ENCODE measurements at places on chromosomes 13 and 19.

DNA sequence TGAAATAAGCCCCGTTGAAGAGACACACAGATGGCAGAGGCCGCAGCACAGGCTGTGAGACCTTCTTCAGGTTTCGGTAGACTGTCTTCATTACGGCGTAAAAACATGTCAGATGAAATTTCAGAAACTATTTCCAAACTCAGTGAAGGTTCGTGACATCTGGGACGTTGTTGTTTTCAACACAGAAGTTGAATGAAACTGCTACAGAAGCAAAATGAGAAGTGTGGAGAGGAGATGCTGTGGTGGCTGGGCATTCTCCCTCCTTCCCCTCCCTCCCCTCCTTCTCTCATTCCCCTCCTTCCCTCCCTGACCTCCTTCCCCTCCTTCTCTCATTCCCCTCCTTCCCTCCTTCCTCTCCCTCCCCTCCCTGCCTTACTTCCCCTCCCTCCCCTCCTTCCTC is 113.6 kb downstream of the ATP11A start:
- no peak for DNase-seq

GRCh38 chr19:14632286-14632685 is 42.4 kb downstream of the ADGRE3 start:
- DNase-seq: no peak

GRCh38 chr13:99640260-99640659 is 139.0 kb downstream of the TM9SF2 start:
- DNase-seq: no peak

DNA sequence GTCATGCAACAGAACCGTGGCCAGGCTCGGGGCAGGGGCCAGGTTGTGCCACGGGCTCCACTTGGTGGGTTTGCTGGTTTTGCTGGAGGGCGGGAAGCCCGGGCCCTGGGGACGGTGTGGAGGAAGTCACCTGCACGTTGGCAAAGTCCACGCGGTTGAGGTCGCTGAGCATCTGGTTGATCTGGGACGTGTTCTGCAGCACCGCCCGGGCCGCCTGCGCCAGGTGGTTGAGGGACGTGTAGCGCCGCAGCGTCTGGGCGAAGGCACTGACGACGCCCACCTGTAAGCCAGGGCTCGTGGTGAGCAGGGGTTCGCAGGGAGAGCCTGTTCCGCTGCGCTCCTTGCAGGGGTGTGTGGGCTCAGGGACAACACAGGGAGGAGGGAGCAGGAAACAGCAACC is 24.7 kb upstream of the RANBP3 start:
- no peak for DNase-seq

GRCh38 chr13:46340631-46341111 is 46.4 kb downstream of the RUBCNL start:
- no peak for DNase-seq

DNA sequence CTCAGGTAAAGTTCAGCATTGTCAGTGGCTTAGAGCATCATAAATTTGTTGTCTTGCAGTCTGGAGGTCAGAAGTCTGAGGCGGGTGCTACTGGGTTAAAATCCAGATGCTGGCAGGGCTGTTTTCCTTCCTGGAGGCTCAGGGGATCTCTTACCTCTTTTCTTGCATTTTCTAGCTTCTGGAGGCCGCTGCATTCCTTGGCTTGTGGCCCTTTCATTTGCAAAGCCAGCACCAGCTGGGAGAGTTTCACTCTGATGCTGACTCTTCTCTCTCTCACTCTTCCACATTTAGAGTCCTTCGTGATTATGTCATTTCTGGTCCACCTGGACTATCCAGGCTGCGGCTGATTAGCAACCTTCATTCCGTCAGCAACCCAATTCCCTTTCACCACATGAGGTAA is 38.1 kb upstream of the SLC10A2 start:
- no peak for DNase-seq

DNA sequence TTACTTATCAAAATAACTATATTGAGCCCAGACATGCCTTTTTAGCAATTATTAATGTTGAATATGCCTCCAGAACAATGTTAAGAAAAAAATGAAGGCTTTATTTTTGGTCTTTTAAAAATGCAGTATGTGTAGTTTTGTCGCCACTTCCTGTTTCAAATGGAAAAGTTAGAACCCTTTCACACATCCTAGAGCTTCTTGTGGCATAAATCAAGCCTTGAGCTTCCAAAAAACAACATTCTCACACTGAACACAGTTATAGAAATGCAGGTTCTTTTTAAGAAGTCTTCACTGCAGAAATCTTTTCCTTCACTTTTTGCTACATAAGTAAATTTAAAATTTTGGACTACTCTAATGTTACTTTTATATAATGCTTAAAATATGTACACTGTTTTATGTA is 108.7 kb downstream of the ESD start:
- DNase-seq: no peak

DNA sequence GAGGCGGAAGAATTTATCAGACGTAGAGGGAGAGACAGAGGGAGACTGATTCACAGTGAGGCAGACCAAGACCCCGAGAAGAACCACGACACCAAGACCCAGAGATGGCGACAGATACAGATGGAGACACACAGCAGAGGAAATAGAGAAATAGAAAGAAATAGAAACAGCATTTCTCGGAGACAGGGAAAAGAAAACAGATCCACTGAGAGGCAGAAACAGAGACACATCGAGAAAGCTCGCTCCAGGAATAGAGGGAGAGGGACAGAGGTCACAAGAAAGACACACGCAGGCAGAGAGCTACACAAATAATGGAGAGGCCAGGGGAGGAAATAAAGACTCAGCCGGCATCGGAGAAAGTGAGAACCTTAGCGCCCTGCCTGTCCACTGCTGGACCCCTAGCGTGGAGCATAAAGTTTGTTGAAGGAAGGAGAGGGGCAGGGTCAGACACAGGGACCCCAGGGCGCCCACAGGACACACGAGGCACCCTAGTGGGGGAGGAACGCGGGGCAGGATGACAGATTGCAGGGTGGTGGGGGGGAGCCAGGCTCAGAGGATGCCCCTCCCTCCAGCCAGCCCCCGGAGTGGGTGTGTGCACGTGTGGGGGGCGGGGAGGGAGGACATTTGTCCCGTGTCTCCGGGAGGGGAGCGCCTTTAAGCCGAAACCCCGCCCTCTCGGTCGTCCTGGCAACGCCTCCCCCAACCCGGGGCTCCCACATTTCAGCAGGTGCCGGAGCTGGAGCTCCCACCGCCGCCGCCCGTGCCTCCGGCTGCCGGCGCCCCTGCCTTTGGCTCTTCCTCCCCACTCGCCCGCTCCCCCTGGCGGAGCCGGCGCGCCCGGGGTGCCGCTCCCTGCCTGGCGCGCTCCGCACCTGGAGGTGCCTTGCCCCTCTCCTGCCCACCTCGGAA is at the start of gene PRKCG:
Gene PRKCG, plus strand, starts transcription at position 716 of the 909 bp plus-strand sequence. CDS start 298 bp downstream, outside the sequence.
- DNase-seq: no peak

DNA sequence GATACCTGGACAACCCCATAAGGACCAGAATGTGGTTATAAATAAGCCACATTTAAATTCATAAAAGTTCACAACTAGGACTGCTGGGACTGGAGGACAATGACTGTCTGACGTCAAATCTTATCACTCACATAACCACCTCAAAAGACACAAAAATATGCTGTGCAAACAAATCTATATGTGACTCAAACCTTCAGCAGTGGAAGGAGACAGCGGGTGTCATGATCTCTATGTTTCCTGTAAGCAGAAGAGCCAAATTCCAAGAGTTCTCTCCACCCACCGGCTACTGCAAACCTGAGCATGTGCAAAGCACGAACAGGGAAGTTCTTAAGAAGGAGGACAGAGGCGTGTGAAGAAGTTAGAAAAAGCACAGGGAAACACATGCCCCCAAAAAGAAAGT is 113.2 kb downstream of the MYCBP2 start:
- DNase-seq: peak; percentile 12

- DNase-seq: no peak
These were observed 418 bp downstream of the ZNF444 start for GRCh38 chr19:56141417-56141993.

- no peak for DNase-seq
These were observed 1534.7 kb downstream of the OLFM4 start for GRCh38 chr13:54563286-54563685.

DNA sequence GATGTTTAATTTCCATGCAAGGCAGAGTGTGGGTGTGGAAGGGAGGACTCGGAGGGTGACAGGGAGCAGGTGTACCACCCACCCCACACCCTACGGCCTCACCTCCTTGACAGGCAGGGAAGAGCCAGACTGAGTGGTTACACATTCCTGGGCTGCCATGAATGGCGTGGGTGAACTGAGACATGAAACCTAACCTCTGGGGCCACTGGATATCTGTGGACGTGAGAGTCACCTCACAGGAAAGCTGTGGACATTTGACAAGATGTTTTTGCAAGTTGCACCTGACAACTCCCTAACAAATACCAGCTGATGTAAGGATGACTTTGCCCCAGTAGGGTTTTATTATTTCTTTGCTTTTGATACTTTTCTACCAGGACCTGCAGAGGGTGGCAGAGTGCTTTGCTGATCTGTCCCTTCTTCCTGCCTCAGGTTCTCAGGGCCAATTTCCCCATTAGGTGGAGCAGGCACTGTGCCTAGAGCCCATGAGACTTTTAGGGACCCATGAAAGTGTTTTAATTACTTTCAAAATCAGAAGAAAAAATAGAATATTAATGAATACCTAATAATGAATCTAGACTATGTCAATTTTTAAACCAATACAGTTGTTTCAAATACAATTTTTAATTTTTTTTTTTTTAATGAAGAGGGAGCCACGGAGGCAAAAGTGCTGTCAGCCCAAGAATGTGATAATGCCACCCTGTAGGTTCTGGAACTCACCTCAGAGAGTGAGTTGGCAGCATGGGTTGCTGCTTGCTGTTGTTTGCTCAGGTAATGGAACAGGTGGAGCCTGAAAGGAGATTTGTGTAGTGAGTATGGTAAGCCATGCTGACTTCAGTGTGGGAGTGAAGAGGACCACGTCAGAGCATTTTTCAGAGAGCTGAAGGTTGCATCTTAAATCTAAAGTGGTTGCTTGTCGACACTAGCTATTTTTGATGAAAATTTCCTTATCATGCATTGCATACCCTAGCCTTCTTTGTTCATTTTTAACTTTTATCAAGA is 58.0 kb upstream of the CYSLTR2 start:
- DNase-seq: peak; percentile 22

DNA sequence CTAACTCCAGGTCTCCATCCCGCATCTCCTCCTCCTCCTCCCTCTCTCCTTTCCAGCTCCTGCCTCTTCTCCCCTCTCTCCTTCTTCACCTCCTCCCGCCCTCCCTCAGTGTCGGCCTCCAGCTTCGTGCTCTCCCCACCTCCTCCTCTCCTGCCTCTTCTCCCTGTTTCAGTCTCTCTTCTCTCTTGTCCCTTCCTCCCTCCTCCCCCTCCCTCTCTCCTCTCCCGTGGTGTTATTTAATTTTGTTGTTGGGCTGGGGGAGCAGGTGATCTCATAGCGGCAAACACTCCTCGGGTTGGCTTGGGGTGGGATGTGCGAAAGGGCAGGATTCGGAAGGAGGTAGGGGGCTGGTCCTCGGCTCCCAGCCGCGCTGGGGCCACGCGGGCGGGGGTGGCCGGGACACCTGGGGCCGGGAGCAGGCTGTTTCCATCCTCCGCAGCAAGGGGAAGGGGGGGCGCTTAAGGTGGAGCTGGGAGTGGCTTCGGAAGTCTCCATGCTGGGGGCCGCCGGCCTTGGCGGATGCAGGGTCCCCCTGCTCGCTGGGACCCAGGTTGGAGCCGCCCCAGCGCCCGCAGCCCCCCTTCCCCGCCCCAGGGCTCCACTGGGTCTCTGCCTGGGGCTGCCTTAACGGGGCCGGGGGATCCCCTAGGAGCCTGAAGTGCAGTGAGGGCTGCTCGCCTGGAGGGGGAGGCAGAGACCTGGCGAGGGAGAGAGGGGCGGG is at the start of gene CA11:
Gene CA11, minus strand, starts transcription at position 187 of the 721 bp plus-strand sequence. CDS start 555 bp downstream, outside the sequence.
- DNase-seq: peak; percentile 92

GRCh38 chr19:55460670-55461258 is 678 bp downstream of the ISOC2 start:
- peak; percentile 69 for DNase-seq

GRCh38 chr13:103192511-103193135 is 126.4 kb upstream of the SLC10A2 start:
- DNase-seq: no peak

Data from hepatic stellate cell (primary cell).